ENCODE measurements at places on chromosomes 13 and 19.

GRCh38 chr19:19943848-19944582 is 43.3 kb downstream of the ZNF93 start:
- no peak for DNase-seq

- DNase-seq: no peak
These were observed 24.5 kb upstream of the CYSLTR2 start for GRCh38 chr13:48629277-48629676.

DNA sequence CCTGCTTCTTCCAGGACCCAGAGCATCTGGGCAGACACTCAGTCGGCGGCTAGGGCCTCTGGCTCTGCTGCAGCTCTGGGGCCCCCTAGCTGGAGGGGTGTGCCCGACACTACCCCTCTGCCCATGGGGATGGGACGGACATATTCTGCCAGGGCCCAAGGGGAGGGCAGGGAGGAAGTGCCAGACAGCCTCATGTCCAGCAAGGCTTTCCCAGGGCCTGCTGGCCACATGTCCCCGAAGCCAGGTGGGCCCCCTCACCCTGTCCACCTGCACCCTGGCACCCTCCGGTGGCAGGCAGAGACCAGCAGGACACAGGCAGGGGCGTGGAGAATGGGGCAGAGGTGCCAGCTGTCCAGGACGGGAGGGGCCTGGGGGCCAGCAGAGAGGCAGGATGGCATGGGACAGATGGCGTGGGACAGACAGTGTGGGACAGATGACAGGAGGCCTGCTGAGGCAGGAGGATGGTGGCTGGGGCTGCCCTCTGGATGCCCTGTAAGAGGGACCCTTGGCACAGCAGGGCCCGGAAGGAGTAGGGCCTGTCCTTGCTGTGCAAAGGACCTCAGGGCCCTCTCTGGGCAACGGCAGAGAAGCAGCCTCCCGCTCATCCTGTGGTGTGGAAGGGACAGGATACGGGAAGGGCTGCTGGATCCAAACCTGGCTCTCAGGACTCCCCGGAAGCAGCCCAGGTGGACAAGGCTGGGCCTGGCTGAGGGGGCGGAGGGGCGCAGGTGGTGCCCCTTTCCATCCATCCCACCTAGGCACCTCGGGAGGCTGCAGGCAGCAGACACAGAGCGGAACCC is 29.1 kb downstream of the CEBPG start:
- no peak for DNase-seq

- DNase-seq: no peak
These were observed 151.6 kb downstream of the FOXO1 start for GRCh38 chr13:40514802-40515201.

DNA sequence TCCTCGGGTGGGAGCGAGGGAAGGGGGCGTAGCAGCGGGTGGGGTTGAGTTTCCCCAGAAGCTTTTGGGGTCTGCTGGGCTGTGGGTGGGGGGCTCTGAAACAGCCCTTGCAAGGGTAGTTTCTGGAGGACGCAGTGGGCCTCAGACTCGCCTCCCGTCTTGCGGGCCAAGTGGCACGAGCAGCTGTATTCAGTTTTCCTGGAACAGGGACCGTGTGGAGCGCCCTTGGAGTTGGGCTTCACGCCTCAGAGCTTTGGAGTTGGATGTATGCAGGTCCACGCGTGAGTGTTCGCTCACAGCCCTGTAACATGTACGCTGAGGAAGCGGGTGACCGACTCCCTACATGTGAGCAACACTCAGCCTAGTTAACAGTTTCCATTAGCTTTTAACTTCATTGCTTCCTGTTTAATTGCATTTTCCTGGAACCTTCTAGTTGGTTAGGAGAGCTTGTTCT is 603 bp downstream of the TM9SF2 start:
- DNase-seq: no peak

GRCh38 chr19:16370641-16371391 is 46.2 kb downstream of the KLF2 start:
- no peak for DNase-seq

DNA sequence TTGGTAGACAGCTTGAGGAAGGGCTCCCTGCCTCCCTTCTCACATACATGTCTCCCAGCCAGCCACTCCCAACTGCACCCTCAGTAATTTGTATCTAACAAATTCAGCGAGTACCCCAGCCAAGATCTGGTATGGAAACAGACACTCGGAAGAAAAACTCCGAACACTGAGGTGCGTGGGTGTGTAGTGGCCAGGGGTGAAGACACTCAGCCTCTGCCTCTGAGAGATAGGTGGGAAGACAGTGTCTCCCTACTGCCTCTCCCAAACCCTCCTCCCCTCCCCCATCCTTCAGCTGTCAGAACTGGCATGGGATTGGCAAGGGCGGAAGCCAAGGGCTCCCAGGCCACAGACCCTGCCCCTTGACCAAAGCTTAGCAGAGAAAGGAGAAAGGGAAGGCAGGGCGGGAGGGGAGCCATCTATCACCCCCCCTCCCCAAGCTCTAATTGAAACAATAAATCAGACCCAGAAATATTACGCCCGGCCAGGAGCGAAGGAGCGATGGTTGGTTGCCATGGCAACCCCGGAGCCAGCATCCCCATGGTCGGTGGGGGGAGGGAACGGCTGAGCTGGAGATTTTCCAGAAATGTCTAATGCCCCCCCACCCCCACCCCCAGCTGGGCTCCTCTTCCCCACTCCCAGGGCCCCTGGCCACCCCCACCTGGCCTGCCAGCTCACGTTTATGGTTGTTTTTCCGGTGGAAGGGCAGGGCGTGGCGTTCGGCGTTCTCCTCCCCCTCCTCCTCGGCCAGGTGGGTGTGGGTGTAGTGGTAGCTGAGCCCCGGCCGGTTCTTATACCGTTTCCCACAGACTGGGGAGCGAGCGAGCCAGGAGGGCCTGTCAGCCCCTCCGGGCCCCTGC is 7.0 kb downstream of the DPF1 start:
- no peak for DNase-seq

DNA sequence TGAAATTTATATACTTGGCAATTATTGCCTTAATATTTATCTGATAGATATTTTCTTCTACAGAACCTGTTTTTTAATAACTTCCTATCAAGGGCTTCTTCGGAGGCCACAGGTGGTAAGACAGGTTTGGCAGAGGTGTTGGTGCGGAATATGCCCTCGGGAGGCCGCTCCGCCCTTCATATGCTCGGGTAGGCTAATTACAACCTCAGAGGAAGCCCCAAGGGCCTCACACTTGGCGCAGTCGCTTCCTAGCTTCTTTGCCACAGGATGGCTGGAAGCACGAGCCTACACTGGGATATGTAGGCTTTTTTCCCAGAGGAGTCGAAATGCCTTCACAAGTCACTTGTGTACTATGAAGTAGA is 68.8 kb downstream of the LMO7 start:
- DNase-seq: no peak

DNA sequence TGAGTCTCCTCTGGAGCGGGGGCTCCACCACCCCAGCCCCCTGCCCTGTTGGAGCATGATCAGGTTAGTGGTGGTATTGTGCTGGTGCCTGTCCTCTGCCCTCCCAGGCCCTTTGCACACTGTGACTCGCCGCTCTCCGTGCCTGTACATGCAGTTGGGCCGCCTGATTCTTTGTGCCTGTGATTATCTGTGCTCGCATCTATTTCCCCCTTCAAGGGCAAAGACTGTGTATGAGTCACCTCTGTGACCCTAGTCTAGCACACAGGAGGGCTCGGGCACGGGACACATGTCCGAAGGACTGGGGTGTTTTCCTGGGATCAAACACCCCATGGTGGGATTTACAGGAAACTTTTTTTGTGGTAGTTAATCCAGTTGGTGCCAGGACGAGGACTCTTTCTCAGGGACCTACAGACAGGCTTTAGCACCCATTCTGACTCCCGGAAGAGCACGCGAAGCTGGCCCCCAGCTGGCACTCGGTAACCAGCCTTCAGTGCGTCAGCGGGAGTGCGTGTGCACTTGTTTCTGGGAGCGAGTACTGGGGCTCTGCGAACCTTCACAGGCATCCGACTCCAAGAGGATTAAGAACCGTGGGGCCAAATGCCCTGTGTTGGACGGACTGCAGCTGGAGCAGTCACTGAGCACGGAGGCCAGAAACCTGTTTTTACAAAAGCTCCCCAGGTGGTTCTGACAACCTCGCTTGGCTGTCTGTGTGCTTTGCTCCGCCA is 6.7 kb downstream of the PPP1R37 start:
- DNase-seq: no peak

DNA sequence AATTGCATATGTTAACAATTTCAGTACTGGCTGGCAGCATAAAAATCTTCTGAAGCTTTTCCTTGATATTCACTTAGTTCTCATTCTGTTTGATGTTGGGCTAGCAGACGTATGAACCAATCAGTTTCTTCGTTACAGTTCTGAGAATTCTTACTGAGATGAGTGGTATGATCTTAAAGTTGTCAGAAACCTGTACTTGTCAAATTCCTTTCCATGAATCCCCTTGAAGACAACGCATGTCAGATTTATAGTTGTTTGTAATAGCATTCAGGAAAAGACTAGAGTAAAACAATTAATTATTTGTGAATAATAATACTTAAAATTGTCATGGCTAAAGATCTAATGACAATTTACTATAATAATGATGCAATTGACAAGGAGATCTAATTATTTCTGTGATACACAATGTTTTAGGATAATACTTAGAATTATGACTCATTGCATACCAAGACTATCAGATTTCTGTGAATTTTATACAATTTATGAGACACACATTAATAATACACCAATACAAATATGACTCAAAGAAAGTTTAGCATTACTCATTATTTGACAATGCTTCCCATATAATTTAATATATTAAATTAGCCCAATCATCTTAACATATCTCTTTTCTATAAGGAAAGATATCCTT is 447.2 kb downstream of the RFC3 start:
- no peak for DNase-seq

- DNase-seq: no peak
These were observed 316.9 kb downstream of the FGF9 start for GRCh38 chr13:21987793-21988192.

DNA sequence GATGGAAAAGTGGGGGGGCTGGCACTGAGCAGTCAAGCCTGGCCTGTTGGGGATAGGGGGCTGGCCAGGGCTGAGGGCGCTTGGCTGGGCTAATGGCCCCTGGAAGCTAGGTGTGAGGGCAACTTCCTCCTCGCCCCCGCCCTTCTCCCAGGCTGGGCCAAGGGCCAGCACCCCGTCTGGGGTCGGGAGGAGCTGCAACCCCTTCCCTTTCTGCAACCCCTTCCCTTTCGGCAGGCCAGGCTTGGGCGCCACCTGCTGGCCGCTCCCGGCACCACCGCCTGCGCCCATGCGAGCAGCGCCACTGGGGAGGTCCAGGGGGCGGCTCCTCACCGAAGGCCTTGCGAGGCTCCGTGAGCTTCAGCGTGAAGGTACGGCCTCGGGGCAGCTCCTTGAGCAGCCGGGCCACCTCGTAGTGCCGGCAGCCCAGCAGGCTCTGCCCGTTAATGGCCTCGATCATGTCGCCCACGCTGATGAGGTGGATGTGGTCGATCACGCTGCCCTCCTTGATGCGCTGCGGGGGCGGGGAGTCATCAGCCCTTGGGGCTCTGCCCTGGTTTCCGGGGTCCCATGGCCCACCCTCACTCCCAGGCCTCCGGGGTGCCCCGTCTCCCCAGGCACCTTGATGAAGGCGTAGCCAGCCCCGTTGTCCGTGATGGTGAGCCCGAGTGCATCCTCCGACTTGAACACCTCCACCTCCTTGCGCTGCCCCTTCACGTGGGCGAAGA is 5.0 kb upstream of the PTGER1 start:
- DNase-seq: no peak

DNA sequence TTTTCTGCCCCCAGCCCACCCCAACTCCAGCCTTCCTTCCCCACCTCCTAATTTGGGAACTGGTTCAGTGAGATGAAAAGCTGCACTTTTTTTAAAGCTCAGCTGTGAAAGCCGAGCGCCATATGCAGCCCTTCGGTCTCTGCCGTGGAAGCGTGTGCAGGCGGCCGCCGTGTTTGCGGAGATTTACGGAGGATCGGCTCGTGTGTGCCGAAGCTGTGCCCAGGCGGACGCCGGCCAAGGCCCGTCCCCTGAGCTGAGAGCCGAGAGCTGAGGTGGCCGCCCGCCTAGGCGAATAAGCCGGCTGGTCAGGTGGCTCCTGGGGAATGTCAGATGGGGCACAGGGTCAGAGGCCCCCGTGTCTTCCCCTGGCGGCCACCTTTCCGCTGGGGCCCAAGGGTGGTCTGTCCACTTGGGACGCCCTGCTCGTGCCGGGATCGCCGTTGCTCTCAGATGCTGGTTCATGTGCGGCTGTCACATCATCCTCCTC is 78.7 kb downstream of the ZNF536 start:
- no peak for DNase-seq

- DNase-seq: no peak
These were observed 1487.7 kb downstream of the EFNB2 start for GRCh38 chr13:105047676-105048295.

GRCh38 chr19:56476651-56477428 is at the start of gene ZNF667:
Gene ZNF667 (minus strand): TSS chr19:56477345. CDS start chr19:56462370, 14,975 bp downstream.
- peak; percentile 41 for DNase-seq

- DNase-seq: no peak
These were observed 720 bp downstream of the FARP1 start for GRCh38 chr13:98143601-98144026.

DNA sequence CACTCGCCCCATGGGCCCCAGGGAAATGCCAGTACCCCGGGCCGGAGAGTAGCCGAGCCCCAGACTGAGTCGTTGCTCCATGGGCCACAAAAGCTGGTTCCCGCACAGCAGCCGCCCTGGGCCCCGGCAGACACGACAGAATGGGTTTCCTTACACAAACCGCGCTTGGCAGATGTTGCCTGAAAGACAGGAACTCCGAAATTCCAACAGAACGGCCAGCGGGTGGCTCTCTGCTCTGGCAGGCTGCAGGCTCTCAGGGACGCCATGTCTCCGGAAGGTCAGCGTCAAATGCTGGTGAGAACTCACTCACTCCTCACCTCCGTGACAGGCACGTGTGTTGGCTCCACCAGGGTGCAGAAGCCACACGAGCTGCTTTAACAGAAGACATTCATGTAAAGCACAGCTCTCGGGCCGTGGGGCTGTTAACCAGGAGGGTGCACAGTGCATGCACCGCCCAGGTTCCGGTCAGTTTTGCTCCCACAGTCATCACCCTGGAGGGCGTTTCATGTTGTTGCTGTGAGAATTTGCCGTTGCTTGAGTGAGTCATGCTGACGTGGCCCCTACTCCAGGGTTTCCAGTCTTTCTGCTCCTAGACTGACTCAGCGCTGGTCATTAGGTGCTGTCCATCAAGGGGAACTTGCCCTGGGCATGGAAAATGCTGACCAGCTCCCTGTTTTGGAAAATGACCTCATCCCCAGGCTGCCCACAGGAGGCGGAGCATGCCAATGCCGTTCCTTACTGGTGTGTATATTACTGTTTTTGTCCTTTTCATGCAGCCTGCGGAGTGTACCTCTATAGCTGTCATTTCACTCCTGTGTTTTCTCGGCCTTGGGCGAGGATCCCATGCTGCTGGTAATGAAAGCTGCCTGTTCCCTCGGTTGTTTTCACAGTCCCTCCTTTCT is 44.8 kb downstream of the ANKRD10 start:
- DNase-seq: peak; percentile 54

Measured in right renal cortex interstitium (tissue), 3 donors.